ENCODE measurements at places on chromosomes 6 and 20.

DNA sequence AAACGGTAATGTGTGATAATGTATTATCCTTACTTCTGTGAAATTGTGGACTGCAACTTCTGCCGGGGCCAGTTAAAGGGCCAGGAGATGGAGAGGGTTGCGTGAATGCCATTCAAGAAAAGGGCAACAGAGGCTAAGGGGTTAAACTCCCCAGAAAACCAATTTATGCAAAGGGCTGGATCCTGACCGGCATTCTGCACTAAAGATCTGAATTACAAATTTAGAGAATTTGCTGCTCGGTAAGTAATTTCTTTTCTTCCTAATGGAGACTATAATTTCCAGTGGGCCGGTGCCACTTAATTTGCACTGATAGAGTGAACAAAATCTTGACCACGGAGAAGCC lies 130.1 kb downstream of the BCAS1 start:
- no peak for DNase-seq

DNA sequence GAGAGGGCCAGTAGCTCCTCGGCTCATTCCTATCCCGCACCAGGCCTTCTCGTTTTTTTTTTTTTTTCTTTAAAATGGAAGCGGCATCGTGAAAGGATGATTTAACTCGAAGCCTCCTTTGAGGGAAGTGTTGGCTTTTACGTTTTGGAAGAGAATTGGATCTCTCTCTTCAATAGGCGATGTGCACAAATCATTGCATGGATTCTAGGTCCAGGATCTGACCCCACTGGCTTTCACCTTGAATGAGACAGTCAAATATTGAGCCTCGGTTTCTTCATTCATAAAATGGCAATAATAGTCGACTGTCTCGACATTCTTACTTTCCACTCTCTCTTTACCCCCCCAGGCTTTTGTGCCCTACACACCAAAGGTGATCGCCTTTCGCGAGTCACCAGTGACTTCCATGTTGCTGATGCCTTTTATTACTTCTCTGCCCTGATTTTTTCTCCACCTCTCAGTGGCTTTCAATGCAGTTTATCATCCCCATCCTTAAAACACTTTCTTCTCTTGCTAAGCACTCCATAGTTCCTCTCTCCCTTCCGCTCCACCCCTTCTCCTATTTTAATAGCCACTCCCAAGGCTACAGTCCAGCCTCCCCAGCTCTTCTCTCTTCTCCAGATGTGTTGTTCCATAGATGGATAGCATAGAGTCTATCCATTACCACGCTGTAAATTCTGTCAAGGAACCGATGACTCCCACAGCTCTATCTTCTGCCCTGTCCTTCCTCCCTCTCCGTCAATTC lies 473 bp upstream of the DTNBP1 start:
- no peak for DNase-seq

GRCh38 chr20:58366866-58367265 lies 22.2 kb upstream of the VAPB start:
- DNase-seq: no peak

DNA sequence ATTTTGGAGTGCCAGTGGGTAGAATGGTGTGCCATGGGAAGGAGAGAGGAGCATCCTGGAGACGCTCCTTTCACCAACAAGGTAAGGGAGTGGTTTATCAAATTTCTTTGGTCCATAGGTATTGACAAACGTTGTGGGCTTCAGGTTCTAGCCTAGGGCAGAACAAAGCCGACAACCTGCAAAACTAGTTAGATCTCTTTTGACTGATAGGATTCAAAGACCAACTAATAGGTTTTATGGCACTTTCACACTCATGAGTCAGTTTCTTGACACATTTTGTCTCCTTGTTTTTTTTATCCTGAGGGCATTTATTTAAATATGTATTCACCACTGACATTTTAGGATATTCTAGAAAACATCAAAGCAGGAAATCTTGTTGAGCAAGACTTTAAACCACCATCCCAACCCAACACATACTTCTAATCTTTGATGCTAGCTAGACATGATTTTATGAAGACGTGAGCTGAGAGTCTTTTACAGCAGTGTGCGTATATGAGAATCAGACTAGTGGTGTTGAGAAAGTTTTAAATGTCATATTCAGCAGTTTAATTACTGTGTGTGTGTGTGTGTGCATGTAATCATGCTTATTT lies 370.4 kb upstream of the HSF2 start:
- DNase-seq: no peak

DNA sequence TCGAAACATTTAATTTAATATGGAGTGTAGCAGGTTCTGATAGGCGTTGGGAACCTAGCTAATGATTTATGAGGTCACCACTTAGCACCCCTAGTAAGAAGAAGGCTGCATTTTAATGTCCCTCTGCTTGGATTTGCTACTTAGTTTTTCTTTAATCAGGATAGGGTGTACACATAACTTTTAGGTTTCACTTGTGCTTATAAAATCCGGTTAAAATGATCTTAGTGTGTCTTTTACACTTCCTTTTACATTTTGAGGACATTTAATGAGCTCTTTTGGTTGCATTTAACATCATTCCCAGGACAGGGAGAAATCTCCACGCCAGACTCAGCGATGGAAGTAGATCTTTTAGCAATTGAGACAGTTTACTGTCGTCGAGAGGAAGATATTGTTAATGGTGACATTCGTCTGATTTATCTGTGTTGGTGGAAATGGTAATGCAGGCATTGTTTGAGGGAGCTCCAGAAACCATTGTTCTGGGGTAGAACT lies 5.6 kb downstream of the TFAP2A start:
- no peak for DNase-seq

DNA sequence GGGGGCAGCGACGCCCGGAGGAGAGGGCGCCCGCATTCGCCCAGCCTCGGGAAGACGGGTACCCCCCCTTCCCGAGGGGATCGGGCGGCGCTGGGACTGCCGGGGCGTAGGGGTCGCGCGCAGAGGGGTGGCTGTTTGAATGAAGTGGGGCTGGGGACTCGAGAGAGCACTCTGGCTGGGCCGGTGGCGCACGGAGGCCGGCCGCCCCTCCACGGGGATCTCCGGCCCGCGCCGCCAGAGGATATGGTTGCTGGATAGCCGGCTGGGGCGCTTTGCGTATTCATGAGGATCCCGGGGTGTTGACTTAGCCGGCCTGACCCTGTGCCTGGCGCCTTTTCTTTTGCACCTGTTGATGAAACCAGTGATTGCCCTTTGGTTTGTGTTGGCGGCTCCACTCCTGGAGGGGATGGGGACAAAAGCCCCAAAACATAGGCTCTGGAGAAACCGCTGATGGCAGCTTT lies 469 bp downstream of the SYNJ2 start:
- DNase-seq: peak; percentile 33

DNA sequence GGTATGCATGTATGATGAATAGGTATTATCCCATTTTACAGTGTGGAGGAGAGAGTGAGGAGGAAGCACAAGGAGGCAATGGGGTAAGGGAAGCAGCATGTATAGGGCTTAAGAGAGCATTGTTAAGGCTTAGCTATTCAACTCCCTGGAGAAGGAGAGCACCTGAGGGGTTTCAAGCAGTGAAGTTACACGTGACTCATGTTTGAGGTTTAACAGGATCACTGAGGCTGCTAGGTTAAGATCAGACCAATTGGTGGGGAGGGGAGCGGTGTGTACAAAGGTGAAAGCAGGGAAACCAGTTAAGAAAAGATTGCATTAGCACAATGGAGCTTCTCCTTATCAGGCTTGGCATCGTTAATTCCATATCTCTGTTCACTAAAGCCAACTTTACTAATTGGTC lies 64.4 kb upstream of the NHSL1 start:
- DNase-seq: no peak

GRCh38 chr20:59141818-59142581 lies 21.6 kb upstream of the ZNF831 start:
- DNase-seq: no peak

DNA sequence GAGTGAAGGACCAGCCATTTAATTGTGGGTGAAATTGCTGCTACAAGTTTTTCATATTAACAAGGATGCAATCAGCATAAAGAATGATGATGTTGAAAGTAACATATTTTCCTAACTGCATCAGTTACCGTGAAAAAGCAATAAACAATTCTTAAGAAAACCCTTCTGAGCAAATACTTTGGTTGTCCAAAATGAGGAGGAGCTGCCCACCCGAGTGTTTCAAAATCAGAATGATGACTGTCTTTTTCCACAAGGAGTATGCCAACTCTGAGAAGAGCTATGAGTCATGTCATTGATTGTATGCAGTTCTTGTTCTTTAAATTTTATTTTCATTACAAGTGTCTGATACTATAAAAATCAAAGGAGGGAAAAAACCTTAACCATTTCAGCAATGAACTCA lies 470.5 kb downstream of the COL12A1 start:
- no peak for DNase-seq

- DNase-seq: no peak
These were observed 841.0 kb downstream of the FRK start for GRCh38 chr6:115219645-115220044.

- DNase-seq: no peak
These were observed 545.6 kb downstream of the C6orf118 start for GRCh38 chr6:164763788-164764187.

DNA sequence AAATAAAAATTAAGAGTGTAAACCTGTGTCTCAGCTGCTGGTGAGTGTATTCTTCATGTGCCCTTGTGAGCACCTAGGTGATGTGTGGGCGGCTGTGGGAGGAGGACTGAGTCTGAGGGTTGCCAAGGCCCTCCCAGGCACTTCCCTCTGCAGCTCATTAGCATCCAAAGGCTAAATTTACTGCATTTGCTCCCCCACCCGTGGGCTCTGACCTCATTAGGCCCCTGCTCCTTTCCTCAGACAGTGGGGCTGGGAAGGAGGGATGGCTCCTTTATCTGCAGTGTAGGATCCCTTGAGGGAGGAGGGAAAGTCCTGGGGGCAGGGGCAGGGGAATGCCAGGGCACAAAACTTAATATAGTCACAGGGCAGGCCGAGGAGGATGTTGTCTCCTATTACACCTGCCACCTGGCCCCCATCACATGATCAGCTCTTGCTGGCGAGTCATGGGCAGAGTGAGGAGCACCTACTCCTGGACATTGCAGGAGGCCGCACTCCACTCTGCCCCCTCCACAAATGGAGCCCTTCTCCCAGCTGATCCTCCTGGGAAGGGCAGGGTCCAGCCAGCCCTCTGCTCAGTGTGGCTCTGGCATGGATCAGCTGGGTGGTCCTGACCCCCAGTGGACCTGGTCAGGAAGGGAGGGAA lies 133.2 kb downstream of the MRPL14 start:
- no peak for DNase-seq

DNA sequence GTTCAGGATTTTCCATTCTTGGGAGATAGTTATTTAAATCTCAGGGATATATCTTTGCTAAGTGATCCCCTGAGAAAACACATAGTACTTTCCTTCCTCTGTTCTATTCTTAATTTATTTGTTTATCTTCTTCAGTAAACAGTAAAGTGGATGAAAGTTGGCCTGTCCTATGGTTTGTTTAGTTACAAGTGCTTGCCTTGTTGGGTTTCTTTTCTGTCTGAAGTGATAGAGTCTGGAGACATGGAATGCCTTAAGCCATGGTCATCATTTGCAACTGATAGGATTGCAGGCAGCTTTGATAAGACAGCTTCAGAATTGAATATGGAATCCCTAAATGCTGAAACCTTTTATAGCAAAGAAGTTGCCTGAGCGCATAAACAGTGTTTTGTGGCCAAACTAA lies 4.9 kb downstream of the ADGRG6 start:
- no peak for DNase-seq

- no peak for DNase-seq
These were observed 144.1 kb downstream of the QRSL1 start for GRCh38 chr6:106773522-106773921.

DNA sequence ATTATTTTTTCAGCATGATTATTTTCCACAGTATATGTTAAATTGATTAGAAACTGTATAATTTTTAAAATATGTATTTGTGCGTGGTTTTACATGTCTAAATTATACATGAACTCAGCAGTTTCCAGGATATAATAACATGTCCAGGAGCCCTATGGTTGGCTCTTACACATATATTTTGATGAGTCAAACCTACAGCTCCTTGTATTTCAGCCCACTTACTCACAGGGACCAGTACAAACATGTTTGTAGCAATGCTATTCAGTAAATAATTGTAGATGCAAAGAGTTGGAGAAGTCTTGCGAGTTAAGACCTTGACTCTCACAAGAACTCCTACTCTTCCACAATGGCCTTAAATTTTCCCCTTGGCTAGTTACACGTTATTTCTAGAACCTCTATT lies 107.2 kb upstream of the SASH1 start:
- DNase-seq: no peak

DNA sequence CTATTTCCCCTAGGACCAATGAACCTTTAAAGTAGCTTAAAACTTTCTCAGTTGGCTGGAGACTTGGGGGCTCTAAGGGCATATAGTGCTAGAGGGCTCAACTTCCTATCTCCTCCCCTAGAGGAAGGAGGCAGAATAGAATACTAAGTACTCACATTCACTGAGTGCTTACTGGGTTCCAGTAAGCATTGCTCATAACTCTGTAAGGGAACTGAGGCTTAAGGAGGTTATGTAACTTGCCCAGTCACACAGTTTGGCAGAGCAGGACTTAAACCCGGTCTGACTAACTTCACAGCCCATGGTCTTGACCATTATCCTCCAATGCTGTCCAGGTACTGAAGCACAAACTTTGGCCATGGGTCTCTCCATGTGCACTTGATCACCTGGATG lies 12.5 kb downstream of the SESN1 start:
- no peak for DNase-seq

DNA sequence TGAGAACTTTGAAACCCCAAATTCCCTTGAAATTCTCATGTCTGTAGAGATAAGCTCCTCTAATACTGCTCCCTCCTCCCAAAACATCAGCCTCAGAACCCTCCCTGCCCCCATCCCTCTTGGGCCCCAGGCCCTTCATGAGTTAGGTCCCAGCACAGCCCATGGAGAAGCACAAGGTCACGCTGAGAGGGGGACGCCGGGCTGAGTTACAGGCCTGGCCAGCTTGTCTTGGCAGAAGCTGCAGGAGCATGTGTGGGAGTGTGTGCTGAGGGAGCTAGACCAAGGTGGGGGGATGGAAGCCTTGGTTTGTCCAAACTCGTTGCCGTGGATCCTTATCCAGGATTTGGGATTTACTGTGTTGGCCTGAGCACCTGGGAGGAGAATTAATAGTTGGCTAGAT lies 8.5 kb upstream of the PTCRA start:
- no peak for DNase-seq

- no peak for DNase-seq
These were observed 49.9 kb upstream of the TENT5A start for GRCh38 chr6:81802356-81802755.

- no peak for DNase-seq
These were observed 35.7 kb upstream of the CTNNBL1 start for GRCh38 chr20:37657924-37658804.

- no peak for DNase-seq
These were observed 37.6 kb upstream of the BLCAP start for GRCh38 chr20:37565134-37565811.

DNA sequence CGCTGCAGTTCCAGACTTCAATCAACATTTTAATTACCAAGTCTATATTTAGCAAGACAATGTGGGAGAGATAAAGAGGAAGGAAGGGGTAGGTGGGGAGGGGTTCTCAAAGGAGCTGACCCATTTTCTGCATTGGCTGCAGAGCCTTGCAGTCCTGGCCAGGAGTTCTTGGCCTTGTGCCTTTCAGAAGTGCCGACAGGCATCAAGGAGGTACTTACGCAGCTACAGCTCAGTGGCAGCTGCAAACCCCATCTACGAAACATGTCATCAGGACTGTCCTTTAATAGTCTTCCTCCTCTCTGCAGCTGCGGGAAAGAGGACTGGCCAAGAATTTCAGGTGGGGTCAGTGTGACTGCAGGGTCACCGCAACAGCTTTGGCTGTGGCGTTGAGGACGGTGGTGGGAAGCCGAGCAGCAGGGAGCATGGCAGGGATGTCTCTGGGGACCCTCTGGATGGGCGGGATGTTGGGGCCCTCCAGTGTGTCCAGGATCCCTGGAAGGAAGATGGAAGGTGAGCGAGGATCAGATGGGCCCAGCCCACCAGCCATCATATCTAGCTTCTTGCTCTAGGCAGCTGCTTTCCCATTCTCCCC lies 1.8 kb upstream of the LRRC73 start:
- DNase-seq: no peak

Data from CD4-positive, alpha-beta T cell treated with Interferon alpha-2 for 1 hour (primary cell).